ENCODE measurements at places on chromosomes 11 and 22.

- DNase-seq, result no peak
These were observed 3.2 kb upstream of the BIRC2 start for GRCh38 chr11:102343809-102344208.

DNA sequence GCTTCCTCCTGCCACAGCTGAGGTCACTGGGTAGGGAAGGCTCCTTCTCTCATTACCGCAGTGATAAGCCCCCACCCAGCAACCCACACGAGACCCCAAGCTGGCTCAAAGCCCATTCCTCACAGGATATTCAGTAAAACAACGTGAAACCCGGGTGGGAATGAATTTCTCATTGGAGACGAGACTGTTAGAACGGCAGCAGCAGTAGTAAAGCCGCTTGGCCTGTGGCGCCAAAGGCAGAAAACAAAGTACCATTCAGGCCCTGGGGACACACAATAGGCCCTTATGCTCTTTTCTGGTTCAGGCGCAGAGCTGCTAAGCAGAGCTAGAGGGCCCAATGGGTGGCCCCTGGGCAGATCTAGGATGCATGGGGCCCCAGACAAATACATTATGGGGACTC, 45.3 kb downstream of the PC start:
- no peak for DNase-seq

DNA sequence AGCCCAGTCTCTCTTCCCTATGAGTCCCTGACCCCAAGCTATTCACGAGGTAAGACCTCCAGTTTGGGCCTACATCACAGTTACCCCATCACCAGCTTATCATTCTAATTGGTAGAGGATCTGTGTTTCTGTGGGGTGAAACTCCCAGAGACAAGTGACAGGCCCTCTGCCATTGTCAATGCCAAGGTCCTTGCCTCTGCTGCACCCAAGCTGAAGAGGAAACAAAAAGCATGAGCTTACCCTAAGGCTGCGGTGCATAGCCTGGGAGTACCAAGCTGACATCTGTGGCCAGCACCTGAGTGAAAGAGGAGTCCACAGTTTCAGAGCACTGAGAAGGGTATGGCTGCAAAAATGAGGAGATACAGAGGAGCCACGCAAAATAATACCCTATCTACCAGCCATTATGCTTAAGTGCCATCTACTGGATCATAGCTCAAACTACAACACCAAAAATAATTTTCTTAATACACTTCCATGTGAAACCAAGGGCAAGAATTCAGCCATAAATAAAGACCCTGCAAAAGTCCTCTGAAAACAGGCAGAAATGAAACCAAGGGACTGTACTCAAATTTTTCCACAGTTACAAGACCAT, 62.3 kb upstream of the ANO5 start:
- no peak for DNase-seq

GRCh38 chr11:84720706-84721402, 906.3 kb downstream of the DLG2 start:
- no peak for DNase-seq

GRCh38 chr11:59841514-59841913, 3.8 kb downstream of the CBLIF start:
- DNase-seq, result no peak

DNA sequence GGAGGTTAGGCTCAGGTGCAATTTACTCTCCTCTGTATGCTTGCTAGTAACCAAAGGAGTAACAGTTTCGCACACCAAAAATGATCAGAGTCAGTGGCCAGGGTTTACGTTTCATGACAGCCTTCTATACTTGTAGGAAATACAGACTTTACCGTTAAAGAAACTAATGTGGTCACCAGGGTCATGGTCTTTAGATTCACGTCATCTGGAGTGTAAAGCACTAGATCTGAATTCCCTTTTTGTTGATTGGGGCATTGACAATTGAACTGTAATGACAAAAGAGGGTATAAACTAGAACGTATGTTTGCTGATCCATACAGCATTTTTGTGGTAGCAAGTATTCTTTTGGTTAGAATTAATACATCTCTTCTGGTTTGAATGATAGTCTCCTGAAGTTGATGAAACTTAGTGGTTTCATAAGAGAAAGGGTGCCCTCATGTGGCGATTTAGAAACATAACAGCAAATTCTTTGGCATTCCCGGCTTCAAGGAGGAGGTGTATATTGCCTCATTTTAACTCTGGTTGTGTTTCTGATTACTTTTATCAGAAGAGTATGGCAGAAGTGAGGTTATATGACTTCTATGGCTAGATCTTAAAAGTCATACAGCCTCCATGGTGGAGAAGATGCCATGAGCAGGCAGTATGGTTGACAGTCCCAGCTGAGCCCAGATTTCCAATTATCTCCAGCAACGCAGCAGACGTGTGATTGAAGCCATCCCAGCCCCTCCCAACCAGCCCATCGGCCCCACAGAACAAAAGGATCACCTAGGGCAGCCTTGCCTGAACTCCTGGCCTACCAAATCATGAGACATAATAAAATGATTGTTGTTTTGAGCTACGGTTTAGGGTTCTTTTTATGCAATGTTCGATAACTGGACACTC, 35.1 kb downstream of the MMP7 start:
- DNase-seq, result peak; percentile 92

DNA sequence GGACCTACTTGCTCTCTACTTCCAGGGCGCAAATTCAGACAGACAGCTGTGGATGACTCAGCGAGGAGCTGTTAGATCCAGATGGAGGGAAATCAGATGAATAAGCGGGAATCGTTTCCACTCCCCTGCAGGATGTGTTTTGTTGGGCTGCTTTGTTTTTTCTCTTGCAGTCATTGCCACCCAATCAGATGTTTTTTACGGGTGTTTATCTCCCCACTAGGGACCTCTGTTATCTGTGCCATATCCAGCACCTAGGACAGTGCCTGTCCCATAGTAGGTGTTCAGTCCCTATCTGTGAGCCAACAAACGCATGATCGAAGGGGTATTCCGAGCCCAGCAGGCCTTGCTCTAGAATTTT, 51.1 kb upstream of the PARVG start:
- no peak for DNase-seq

- DNase-seq, result no peak
These were observed 82.2 kb downstream of the TRAF6 start for GRCh38 chr11:36427876-36428275.

- no peak for DNase-seq
These were observed 42.2 kb upstream of the DRD2 start for GRCh38 chr11:113517361-113517760.

- DNase-seq, result peak; percentile 40
These were observed 309.1 kb downstream of the SWAP70 start for GRCh38 chr11:9972989-9973388.

- no peak for DNase-seq
These were observed 19.4 kb downstream of the NFAM1 start for GRCh38 chr22:42412744-42413333.

DNA sequence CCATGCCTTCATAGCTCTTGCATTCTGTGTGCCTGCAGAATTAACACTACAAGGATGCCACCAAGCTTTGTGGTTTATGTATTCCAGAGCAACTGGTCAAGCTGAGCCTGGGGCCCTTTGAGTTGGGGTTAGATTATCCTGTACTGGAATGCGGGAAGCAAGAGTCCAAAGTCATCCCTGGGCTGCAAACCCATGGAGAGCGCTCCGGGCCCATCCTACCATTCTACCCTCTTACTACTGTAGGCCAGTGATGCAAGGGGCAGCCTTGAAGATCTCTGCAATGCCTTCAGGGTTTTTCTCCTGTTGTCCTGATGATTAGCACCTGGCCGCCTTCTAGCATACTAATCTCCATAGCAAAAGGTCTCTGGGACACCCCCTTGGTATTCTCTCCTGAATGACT, 51.3 kb downstream of the TUG1 start:
- DNase-seq, result no peak

DNA sequence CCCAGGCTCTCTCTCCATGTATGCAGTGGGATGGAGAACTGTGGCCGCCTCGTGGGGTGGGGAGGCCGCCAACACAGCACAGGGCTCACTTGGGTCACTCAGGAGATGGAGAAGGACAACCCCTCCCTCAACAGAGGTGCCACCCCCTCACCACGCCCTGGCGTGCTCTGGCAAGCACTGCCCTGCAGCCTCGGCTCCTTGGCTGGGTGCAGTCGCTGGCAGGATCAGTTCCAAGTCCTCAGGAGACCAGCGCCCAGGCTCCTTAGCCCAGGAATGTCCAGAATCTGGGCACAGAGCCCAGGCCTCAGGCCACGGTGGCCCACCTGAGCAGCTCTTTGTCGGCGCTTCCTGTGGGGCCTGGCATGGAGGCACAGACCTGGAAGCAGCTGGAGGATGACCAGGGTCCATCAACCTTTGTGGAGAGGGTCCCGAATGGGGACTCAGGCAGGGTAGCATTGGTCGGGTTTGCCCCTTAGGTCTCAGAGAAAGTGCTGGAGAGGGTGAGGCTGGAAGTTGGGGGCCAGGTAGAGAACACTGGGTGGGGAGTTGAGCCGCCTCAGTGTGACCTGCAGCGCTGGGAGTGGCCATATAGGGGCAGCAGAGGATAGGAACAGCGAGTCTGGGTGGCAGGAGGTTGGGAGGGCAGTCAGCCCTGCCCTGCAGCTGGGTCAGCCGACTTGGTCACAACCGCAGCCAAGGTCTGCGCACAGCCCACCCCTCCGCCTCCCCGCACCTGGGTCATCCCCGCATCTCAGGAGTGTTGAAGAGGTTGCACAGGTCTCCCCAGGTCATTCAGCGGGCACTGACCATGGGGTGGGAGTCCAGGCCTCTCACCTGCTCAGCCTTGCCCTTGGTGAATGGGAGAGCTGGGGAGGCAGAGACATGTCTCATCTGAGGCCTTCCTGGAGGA, 8.2 kb downstream of the SUSD2 start:
- DNase-seq, result peak; percentile 55

- no peak for DNase-seq
These were observed 289.1 kb downstream of the TBC1D22A start for GRCh38 chr22:47051441-47052071.

GRCh38 chr11:3123305-3123704, 41.8 kb downstream of the OSBPL5 start:
- no peak for DNase-seq

GRCh38 chr11:64181506-64182411, 4.2 kb upstream of the STIP1 start:
- DNase-seq, result peak; percentile 84

- DNase-seq, result no peak
These were observed 14.3 kb downstream of the TP53AIP1 start for GRCh38 chr11:128928400-128928799.

- DNase-seq, result no peak
These were observed 61.5 kb downstream of the SGSM1 start for GRCh38 chr22:24867323-24868022.

DNA sequence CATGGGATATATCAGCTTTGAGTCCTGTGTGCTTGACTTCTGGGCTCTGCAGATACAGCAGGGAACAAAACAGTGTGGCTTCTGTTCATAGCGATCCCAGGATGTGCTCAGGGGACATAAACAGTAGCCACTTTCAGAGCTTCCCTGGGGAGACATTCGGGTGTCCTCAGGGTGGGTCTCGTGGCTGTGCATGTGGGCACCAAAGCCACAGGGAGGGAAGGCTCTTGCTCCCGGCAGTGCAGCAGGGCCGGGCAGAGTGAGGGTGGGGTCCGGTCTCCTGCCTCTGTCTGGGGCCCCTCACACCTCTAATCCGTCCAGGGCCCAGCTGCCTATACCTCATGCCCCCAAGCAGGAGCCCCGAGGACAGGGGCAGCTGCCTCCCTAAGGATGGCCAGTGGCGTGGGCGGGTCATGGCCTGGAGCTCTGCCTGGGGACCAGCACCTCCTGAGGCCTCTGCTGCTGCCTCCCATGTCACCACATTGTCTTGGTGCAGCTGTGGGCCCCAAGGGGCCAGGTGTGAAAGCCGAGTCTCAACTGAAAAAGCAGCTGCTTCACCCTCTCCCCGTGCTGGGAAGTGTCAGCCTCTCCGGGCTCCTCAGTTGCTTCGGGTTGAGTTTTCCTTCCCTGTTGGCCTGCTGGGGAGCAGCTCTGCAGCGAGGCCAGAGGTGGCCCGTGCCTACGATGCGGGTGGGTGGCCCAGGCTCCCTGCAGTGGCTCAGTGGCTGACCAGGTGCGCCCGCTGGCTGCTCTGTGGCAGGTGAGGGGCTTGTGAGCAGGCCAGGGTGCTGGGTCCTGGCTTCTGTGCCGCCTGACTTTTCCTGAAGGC, 3.8 kb downstream of the TPCN2 start:
- DNase-seq, result no peak

DNA sequence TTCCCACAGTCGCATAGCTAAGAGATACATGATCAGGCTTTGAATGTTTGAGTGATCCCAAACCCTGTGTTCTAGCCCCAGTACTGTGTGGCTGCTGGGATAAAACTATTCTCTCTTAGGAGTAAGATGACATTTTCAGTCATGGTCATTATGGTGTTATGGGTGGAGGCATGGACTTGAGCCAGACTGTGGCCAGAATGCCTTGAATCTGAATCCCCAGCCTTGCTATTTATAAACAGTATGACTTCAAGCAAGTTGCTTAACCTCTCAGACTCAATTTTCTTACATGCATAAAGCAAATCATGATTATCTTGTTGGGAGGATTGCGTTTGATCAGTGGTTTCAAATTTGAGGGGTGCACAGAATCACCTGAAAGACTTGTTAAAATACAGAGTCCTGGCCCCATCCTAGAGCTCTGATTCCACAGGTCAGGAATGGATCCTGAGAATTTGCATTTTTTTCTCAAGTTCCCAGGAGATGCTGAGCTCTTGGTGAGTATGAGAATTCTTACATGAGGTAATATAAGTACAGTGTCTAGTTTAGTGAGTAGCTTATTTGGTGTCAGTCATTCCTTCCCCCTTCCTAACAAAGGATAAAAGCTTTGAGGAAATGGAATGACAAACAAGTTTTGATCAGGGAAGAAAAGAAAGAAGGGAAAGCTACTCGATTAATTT, 571.7 kb downstream of the METTL15 start:
- DNase-seq, result no peak

DNA sequence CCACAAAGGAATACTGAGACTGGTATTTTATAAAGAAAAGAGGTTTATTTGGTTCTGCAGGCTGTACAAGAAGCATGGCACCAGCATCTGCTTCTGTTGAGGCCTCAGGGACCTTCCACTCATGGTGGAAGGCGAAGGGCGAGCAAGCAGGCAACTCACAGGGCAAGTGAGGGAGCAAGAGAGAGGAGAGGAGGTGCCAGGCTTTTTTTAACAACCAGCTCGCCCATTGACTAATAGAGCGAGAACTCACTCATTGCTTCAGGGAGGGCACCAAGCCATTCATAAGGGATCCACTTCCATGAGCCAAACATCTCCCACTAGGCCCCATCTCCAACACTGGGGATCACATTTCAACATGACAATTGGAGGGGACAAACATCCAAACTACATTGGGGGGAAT, 1.2 kb downstream of the PTS start:
- no peak for DNase-seq

GRCh38 chr11:64334764-64335735, 5.0 kb upstream of the CCDC88B start:
- DNase-seq, result peak; percentile 99

GRCh38 chr11:20162824-20163782, 2.8 kb upstream of the DBX1 start:
- DNase-seq, result no peak

DNA sequence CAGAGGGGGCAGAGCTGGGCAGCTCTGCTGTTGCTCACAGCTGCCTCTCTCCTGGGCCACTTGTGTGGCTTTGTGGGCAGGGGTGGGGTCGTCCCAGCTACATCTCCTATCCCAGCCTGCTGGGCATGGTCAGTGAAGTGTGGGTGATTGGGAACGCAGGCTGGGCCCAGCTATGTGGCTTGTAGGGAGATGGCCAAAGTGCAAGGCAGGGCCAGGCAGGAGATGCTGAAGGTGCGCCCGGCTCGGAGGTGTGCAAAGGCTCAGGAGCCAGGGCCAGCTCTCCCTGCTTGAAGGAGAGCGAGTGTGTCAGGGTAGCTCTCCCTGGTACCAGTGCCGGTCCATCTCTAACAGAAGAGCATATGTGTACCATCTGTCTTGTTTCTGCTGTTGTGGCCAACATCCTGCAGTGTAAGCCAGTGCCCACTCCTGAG, 8.4 kb upstream of the RANBP1 start:
- no peak for DNase-seq

Measured in kidney glomerular epithelial cell (primary cell).